ENCODE measurements at places on chromosomes 11 and 22.

GRCh38 chr11:125968354-125968753 lies 22.5 kb downstream of the VSIG10L2 start:
- peak; percentile 14 for DNase-seq

GRCh38 chr11:32809313-32809712 lies 14.9 kb upstream of the CCDC73 start:
- DNase-seq = peak; percentile 81

DNA sequence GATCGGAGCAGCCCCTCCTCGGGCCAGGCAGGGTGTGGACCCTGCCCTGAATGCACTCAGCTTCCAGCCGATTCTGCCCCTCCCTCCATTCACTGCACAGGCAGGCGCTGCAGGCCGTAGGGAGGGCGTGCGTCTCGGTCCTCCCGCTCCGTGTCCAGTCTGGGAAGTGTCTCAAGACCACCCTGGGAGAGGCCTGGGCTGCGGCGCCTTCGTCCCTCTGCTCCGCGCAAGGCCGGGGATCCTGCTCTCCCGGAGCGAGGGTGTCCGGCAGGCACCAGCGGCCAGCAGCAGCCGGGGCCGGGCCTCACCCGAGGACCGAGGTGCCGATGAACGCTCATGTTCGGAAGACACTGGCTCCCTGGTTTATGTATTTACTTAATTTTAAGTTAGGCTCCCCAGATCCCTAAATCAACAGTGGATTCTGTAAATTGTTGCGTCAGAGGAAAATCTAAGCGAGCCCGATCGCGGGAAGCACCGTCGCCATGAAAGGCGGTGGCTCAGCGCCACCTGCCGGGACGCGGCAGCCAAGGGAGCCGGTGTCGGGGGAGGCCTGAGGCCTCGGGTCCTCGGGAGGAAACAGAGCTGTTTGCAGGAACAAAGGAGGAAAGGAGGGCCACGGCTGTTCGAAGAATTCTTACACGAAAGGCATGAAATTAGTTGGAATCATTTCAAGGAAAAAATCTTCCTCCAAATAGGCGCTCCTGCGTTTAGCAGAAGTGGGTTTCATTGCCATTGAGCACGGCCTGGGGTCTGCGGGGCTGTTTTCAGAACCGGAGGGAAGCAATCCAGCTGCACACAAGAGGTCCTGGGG lies 195.3 kb downstream of the BRD1 start:
- peak; percentile 52 for DNase-seq

DNA sequence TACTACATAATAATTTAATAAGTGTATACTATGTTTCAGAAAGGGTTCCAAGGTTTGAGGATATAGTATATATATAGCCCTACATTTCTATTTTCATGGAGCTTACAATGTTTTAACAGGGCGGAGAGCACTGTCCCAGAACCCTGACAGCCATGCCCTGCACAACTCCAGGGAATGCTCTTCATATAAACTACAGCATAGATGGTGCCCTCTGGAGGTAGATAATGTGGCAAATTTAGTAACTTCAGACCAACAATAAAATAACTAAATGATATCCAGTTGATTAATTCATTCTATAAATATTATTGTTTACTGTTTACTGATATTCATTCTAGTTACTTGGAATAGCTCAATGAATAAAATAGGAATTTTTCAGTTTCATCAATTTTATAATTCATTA lies 693.7 kb upstream of the CCDC179 start:
- no peak for DNase-seq

DNA sequence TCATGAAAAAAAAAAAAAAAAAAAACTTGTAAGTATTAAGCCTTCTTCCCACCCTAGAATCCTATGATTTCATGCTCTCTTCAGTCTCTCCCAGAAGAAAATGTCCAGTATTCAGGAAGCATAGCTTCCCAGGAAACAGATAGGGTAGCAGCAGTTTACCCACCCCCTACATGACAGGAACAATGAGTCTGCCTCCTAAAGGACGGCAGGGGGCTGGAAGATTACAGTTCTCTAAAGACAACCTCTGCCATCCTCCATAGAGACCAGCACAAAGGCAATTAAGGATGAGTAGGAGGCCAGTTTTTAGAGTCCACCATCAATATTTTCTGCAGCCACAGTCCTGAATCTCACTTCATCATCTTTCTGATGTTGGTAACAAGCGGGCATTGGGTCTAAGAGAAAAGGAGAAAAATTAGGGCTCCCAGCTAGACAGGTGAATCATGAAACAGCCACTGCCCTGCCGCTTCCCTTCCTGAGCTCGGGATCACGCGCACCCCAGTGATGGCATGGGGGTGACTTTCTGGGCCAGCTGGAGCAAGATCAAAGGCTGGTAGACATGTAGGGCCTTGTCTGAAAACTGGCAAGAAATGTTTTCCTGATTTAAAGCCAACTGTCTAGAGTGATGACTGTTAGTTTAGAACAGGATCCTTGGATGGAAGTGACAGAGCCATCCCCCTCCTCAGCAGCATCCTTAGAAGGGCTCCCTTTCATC lies 322.8 kb downstream of the LARGE1 start:
- no peak for DNase-seq
